ENCODE measurements at places on chromosomes 7 and 10. TPM values are rescaled to one million over a fixed set of nuclear protein-coding genes. Genes with fewer than 3 reads are reported as not detected.

Gene CCL24
- total RNA-seq, result not detected

Gene UTF1
- total RNA-seq, result not detected

Gene MEST
- total RNA-seq, result 12.0 TPM

Gene CUTC
- 14.7 TPM for total RNA-seq

Gene PPP1R17
- total RNA-seq, result not detected

Gene LRRC4
- 1.7 TPM for total RNA-seq

Gene SLC16A9
- 2.7 TPM for total RNA-seq
